Left renal pelvis (tissue), 4 donors: ENCODE measurements at places on chromosomes 6 and 20.

- no peak for DNase-seq
These were observed 234.5 kb downstream of the LRFN2 start for GRCh38 chr6:40352527-40353170.

- no peak for DNase-seq
These were observed 11.7 kb downstream of the TPD52L1 start for GRCh38 chr6:125165256-125165655.

DNA sequence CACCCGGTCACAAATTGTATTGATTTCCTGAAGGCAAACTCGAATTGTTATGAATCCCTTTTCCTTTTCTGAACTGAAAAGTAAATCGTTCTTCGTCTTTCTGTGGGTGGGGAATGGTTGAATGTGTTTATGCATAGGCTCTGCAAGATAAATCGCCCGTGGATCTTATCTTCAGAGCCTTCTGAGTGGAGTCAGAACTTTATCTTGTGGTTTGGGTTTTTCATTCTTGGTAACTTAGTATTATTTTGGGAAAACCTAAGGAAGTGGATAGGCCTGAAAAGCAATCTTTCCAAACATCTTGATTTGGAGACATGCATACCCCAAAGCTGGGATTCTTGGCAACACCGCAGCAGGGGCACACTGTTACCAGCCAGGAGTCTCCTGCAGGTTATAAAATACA, 122.4 kb downstream of the MAP3K7 start:
- DNase-seq = no peak

DNA sequence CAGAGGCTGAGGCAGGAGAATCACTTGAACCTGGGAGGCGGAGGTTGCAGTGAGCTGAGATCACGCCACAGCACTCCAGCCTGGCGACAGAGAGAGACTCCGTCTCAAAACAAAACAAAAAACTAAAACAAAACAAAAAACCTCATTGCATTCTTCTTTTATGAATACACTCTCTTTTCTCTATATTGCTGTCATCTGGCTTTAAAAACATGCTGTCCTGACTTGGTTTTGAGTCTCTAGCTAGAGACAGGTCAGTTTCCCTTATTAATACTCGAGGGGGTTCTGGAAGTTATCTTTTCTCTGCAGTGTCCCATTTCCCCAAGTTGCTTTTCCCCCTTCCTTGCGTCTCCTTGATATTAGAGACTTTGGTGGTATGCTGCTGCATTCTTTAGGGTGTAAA, 50.9 kb downstream of the RIOK1 start:
- DNase-seq = no peak
